Stimulated activated CD8-positive, alpha-beta memory T cell treated with anti-CD3 and anti-CD28 coated beads, Interleukin-7, amount 100 ng/mL, for 4 hours (primary cell): ENCODE measurements at places on chromosomes 5 and 9.

GRCh38 chr5:107426209-107426608 lies 244.5 kb downstream of the EFNA5 start:
- DNase-seq: no peak

DNA sequence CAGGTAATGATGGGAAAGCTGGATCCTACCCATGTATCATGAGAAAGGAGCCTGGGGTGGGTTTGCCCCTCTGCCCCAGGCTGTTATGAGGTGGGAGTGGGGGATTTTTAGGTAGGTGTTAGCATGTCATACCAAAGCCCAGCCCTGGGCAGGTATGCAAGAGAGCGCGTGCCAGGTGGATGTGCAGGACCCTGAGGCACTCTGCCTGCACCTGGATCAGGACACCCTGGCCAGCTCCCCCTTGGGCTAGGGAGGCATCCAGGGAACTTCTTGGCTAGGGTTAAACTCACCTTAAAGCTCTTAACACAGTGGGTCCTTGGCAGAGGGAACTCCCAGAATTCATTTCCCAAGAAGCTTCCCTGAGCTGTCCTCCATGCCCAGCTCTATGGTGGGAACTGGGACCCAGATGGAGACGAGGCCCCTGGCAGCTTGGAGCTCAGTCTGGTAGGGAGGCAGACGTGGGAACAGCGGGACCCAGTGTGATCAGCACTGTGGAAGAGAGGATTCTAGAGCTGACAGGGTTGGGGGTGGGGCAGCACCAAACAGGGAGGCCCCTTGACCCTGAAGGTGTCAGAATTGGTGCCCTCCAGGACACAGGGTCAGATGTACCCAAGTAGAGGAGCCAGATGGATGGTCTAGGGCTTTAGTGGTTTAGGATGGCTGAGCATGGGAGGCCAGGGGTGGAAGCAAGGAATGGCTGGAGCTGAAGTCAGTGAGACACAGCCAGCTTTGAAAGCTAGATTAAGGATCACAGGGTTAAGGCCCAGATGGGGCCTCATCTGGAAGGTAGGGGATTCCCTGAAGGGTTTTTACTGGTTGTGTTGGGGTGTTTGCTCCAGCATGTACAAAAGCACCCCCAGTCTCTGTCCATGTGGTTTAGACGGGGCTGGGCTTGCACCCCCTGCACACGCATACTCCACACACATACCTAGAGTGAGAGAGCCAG lies 2.2 kb upstream of the PRR7 start:
- DNase-seq: no peak

GRCh38 chr5:35136386-35136785 lies 88.6 kb upstream of the AGXT2 start:
- DNase-seq: no peak

GRCh38 chr5:105956456-105957196 lies 1714.1 kb downstream of the EFNA5 start:
- DNase-seq: no peak

DNA sequence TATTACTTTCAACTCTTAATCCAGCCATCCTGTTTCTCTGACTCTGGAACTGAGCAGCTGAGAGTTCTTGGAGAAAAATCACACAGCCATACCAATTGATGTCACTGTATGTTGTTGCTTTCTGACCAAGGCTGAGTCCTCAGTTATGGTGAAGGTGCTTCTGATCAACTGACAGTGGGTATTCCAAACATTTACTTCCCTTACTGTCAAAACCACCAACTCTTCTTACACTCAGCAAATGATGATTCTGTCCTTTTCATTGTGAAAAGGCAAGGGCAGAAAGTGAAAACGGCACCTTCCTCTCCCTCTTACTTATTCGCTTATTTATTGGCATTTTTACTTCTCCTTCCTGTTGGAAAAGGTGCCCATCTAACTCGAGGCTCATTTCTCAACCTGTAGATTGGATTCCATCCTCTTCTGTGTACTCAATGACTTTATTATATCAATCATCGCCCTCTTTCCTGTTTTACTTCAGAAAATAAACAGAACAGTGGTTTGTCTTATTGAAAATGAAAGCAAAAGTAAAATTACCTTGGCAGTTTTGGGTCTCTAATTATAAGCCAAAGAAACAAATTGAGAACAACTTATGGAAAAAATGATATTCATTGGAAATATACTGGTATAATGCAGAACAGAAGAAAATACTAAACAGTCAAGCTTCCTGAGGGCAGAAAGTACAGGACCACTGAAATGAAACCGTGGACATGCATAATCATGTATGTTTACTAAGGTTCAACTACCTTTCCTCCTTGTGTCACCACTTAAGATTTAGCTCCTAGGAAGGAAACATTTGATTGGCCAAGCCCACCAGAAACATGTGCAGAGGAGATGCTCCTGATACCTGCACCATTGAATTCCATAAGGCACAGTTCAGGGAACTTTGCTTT lies 104.5 kb upstream of the CHD1 start:
- DNase-seq: no peak

- no peak for DNase-seq
Measured at GRCh38 chr9:107020040-107020530, 157.1 kb downstream of the ZNF462 start.

DNA sequence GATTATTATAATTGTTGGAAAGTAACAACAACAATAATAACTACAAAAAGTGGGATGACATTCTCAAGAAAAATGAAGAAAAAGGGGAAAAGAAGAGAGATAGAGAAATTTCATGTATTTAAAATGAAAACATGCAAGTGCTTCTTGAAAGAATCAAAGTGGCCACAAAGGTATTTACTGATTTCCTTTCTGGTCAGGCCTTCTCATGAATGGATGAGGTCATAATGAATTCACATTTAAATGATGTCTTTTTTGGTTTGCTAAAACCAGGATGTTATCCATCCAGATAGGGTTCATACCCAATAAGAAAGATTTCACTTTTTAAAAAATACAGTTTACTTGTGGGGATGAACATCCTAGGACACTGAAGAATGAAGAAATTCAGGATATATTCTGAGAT lies 446.4 kb upstream of the PTGER4 start:
- DNase-seq: no peak

DNA sequence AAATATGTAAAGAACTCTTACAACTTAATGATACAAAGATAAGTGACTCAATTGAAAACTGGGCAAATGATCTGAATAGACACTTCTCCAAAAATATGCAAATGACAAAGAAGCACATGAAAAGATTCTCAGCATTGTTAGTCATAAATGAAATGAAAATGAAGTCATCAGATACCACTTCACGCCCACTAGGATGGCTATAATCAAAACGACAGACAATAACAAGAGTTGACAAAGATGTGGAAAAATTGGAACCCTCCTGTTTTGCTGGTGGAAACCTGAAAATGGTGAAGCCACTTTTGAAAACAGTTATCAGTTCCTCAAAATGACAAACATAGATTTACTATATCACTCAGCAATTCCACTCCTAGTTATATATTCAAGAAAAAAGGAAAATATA lies 7.9 kb upstream of the SYK start:
- DNase-seq: no peak
